ENCODE measurements at places on chromosomes 6 and 20. TPM values are rescaled to one million over a fixed set of nuclear protein-coding genes. Genes with fewer than 3 reads are reported as not detected.

DNA sequence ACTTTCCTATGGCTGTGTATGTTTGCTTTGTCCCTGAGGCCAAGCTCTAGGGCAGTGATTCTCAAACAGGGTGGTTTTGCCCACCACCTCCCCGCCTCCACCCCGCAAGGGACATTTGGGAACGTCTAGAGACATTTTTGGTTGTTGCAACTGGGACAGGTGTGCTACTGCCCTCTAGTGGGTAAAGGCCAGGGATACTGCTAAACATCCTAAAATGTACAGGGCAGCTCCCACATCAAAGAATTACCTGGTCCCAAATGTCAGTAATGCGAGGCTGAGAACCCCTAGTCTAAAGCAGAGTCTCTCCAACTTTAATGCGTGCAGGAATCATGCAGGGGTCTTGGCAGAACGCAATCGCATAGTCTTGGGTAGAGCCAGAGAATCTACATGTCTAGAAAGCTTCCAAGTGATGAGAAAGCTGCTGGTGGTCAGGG is 5.1 kb downstream of the KCNS1 start:
- H3K36me3 ChIP-seq: no peaks in the 10 kb centered on the region
- DNase-seq: no peak
- no peak overlapping the region for H3K27ac ChIP-seq

DNA sequence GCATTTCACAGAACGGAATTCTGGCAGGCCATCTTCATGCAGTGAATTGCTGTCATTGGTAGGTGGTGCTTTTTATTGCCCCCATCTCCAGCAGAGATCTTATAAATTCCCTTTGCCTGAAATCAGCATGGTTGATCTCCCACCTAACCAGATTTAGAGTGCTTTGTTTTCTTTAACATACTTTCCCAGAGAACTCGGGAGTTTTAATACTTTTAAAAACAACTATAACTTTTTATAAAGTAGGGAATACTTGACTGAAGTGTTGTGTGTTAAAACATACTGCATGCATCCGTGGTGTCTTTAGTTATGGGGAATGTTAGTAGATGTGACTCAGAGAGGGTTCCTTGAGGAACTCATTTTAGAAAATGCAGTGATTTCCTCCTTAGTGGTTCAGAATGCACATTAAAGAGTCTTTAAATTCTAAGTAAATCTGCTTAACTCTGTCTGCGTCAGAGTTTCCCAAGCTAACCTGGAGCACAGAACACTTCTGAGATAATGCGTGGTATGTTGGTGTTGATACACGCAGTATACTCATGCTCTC is 54.9 kb downstream of the AKAP12 start:
- peaks cover 55% of the 10 kb centered on the region for H3K4me1 ChIP-seq
- no peak overlapping the region for H3K4me3 ChIP-seq
- H3K27ac ChIP-seq: no peak overlapping the region
- no peak for DNase-seq

GRCh38 chr6:75205776-75206575 is at the start of gene COL12A1:
COL12A1 (minus strand) TSS chr6:75206053; CDS start chr6:75202792, 3,261 bp downstream.
- peaks cover 48% of the 10 kb centered on the region for H3K4me1 ChIP-seq
- peak within 1 kb of the TSS; percentile 92 for H3K4me3 ChIP-seq
- peak within 1 kb of the TSS; percentile 14 for H3K27ac ChIP-seq
- H3K36me3 ChIP-seq: no peaks in the 10 kb centered on the region

DNA sequence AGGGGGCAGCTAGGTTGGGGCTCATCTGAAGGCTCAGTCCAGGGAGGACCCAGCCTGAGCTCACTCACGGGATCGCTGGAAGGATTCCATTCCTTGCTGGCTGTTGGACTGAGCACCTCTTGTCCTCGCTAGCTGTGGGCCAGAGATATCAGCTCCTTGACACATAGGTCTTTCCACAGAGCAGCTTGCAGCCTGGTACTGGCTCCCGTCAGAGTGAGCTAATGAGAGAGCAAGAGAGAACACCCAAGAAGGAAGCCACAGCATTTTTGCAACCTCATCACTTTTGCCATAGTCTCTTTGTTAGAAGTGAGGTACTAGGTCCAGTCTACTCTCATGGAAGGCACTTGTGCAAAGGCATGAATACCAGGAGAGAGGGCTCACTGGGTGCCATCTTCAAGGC is 179.9 kb downstream of the CDC5L start:
- H3K4me1 ChIP-seq: peaks cover 13% of the 10 kb centered on the region
- H3K4me3 ChIP-seq: no peak overlapping the region
- H3K36me3 ChIP-seq: no peaks in the 10 kb centered on the region

Gene CBLN4
- total RNA-seq: not detected

All from type B pancreatic cell (in vitro differentiated cells).